CD4-positive, CD25-positive, alpha-beta regulatory T cell (primary cell): ENCODE measurements at places on chromosomes 13 and 19. TPM values are rescaled to one million over a fixed set of nuclear protein-coding genes. Genes with fewer than 3 reads are reported as not detected.

Gene ZNF700
- 17.1 TPM for total RNA-seq

Gene CYP4F2
- not detected for total RNA-seq

Gene RAB3A
- 5.1 TPM for total RNA-seq

GRCh38 chr19:46886546-46887239 is 25.9 kb downstream of the ARHGAP35 start:
- DNase-seq, result no peak
- H3K36me3 ChIP-seq, result peaks cover 2% of the 10 kb centered on the region
- H3K4me3 ChIP-seq, result no peak overlapping the region
- H3K27ac ChIP-seq, result no peak overlapping the region
- no peaks in the 10 kb centered on the region for H3K27me3 ChIP-seq

GRCh38 chr13:26562512-26562890 is 5.0 kb downstream of the WASF3 start:
- H3K4me3 ChIP-seq, result no peak overlapping the region
- no peak for DNase-seq
- H3K36me3 ChIP-seq, result no peaks in the 10 kb centered on the region
- H3K27me3 ChIP-seq, result peaks cover 13% of the 10 kb centered on the region
- H3K27ac ChIP-seq, result no peak overlapping the region

GRCh38 chr19:8655340-8655709 is 24.9 kb downstream of the NFILZ start:
- DNase-seq, result no peak
- H3K4me1 ChIP-seq, result peaks cover 9% of the 10 kb centered on the region
- no peak overlapping the region for H3K27ac ChIP-seq
- no peaks in the 10 kb centered on the region for H3K27me3 ChIP-seq
- no peak overlapping the region for H3K4me3 ChIP-seq

- H3K27me3 ChIP-seq, result no peaks in the 10 kb centered on the region
- peaks cover 15% of the 10 kb centered on the region for H3K36me3 ChIP-seq
- H3K4me1 ChIP-seq, result peaks cover 32% of the 10 kb centered on the region
Observed at GRCh38 chr13:52652980-52653303, 306 bp downstream of the SUGT1 start.

GRCh38 chr13:78595495-78596398 is 7.6 kb downstream of the POU4F1 start:
- H3K4me3 ChIP-seq, result no peak overlapping the region
- DNase-seq, result no peak

- H3K4me3 ChIP-seq, result no peak overlapping the region
- no peaks in the 10 kb centered on the region for H3K27me3 ChIP-seq
- H3K4me1 ChIP-seq, result no peaks in the 10 kb centered on the region
- DNase-seq, result no peak
Observed at GRCh38 chr13:78152415-78152814, 233.8 kb upstream of the EDNRB start.

GRCh38 chr13:94968040-94968756 is 255.9 kb upstream of the SOX21 start:
- no peaks in the 10 kb centered on the region for H3K36me3 ChIP-seq
- no peak for DNase-seq
- peaks cover 7% of the 10 kb centered on the region for H3K4me1 ChIP-seq
- peaks cover 49% of the 10 kb centered on the region for H3K27me3 ChIP-seq

DNA sequence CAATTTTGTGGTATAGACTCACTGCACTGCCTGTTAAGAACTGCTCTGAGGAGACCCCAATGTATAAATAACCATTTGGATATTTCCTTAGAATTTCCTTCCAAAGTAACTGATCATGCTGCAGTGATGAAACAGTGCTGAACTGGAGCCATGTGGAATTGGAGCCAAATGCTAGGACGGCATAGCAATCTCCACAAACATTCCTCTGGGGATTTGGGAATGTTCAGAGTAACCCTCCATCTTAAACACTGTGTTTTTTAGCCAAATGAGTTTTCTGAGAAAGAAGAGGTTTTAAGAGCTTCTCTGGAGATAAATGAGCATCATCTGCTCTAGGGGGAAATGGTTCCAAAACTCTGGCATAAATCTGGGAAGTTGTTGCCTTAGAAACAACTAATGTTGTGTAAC is 98.2 kb downstream of the OLFM4 start:
- no peaks in the 10 kb centered on the region for H3K27me3 ChIP-seq
- no peak overlapping the region for H3K27ac ChIP-seq
- H3K36me3 ChIP-seq, result no peaks in the 10 kb centered on the region
- H3K4me1 ChIP-seq, result no peaks in the 10 kb centered on the region
- no peak overlapping the region for H3K4me3 ChIP-seq

DNA sequence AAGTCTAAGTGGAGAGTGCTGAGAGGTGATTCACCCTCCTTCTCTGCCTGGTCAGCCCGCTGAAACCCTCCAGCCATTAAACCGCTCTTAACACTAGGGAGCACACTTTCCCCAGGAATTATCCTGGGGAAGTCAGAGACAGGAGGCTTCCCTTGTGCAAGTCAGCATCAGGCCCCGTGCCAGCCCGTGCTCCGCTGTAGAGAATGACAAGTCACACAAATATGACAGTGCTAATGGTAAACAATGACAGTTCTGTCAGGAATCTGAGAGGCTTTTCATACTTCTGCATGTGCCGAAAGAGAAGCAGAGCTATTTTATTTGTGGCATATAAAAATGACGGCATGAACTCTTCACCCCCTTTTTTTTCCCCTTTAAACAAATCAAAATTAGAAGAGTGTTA is 816.9 kb upstream of the SLC10A2 start:
- no peaks in the 10 kb centered on the region for H3K27me3 ChIP-seq
- DNase-seq, result no peak
- no peaks in the 10 kb centered on the region for H3K4me1 ChIP-seq
- no peak overlapping the region for H3K4me3 ChIP-seq
- H3K36me3 ChIP-seq, result no peaks in the 10 kb centered on the region

GRCh38 chr19:16522559-16523377 is 19.5 kb downstream of the CHERP start:
- no peak for DNase-seq
- no peaks in the 10 kb centered on the region for H3K27me3 ChIP-seq
- H3K27ac ChIP-seq, result no peak overlapping the region
- no peaks in the 10 kb centered on the region for H3K4me1 ChIP-seq
- no peak overlapping the region for H3K4me3 ChIP-seq

GRCh38 chr19:16359074-16359473 is 34.4 kb downstream of the KLF2 start:
- no peak for DNase-seq
- H3K36me3 ChIP-seq, result no peaks in the 10 kb centered on the region
- H3K4me1 ChIP-seq, result peaks cover 96% of the 10 kb centered on the region
- no peak overlapping the region for H3K4me3 ChIP-seq
- H3K27ac ChIP-seq, result peak overlapping the region; percentile 51
- no peaks in the 10 kb centered on the region for H3K27me3 ChIP-seq

DNA sequence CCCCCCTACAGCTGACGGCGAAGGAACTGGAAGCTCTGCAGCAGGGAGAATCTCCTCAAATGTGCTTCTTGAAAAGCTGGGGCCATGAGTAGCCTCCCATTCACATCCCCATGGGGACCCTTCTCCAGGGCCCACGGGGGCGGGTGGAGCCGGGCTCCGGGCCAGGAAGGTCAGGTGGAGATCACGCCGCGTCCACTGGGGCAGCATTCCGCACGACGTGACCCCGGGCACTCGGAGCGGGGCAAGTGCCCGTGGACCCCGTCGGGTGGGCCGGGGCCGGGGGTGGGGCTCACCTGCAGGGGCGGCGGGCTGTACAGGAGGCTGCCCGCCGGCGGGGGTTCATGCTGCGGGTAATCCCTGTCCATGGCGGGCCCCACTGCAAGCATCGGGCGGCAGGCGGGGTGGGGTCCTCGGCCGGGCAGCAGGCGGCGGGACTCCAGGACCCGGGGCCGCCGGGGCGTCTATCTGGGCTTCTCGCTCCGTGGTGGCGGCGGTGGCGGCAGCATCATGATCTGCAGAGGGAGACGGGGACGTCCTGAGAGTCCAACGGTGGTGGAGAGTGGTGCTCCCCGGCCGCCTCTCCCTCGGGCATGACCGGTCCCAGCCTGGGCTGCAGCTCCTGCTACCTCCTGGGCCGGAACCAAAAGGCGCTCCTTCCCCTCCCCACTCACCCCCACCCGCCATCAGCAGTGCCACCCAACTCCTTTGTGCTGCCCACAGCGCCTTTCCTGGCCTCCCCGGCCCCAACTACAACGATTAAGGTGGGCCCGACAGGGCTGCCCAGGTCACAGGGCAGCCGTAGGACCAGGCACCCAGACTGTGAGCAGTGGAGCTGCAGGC is 20.0 kb downstream of the SBNO2 start:
- H3K27ac ChIP-seq, result no peak overlapping the region
- no peak for DNase-seq
- no peak overlapping the region for H3K4me3 ChIP-seq
- no peaks in the 10 kb centered on the region for H3K27me3 ChIP-seq
